ENCODE measurements at places on chromosomes 5 and 9.

DNA sequence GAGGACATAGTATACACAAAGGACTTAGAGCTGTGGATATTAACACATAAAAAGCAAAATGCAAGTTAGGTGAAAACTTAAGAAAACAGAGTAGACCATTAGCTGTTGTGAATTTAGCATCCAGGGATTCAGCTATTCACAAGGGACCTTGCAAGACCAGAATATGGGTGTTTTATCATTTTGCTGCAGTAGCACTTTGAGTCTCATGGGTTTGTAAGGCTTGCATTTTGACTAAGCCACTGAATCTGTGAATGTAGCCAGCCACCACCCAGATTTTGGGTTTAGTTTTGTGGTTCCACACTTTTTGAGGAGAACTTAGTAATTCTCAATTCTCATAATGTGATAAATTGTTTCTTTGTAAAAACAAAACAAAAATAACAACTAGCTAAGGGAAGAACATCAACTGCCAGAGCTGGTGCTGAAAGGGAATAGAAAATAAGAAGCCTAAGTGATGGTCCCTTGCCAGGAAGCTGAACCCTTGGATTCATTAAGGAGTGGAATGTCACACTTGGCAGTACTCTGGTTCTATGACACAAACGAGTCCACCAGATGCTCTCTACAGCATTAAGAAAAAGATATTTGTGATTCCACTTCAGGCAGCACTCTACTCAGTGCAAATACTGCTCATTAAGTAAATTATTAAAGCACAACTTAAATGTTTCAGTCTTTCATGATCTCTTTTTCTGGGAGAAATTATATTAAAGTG is 557.4 kb upstream of the ZNF462 start:
- peak; percentile 44 for DNase-seq

GRCh38 chr5:22615964-22616363 is 237.2 kb downstream of the CDH12 start:
- DNase-seq: no peak

DNA sequence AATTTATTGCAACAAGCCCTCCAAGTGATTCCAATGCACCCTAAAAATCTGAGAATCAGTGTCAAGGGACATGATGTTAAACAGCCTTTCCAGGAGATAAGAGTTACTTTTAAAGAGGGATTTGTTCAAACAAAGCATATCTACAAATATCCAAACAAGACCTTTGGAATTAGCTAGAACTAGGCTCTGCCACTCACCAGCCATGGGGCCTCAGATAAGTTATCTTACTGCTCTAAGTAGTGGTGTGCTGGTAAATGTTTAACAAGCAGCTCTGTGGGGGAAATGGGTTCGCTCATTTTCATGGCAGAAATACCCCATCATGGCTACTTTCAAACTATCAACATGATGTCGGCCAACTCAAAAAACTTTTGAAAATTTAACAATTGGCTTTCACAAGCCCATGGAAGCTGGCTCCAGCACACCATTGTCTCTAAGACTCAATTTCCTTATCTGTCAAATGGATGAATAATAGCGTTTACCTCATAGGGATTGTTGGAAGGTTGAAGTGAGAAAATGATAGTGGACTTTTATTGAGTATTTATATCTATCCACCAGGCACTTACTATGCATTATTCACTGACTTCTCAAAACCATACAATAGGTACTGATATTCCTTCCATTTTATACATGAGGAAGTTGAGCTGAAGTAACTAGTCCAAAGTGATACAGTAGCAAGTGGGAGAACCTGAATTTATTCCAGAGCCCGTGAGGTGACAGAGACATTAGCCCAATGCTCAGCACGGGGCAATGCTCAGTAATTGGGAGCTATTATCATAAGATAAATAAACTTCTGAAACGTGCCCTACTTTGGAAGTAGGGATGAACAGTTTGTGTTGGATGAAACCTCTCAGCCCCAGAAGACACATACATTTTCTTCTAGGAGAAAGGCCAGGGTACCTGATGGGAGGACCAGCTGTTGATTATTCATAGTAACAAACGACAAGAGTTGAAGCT is 43.2 kb downstream of the SH3RF2 start:
- DNase-seq: no peak

- DNase-seq: no peak
Observed at GRCh38 chr5:35229076-35230037, 930 bp downstream of the PRLR start.

DNA sequence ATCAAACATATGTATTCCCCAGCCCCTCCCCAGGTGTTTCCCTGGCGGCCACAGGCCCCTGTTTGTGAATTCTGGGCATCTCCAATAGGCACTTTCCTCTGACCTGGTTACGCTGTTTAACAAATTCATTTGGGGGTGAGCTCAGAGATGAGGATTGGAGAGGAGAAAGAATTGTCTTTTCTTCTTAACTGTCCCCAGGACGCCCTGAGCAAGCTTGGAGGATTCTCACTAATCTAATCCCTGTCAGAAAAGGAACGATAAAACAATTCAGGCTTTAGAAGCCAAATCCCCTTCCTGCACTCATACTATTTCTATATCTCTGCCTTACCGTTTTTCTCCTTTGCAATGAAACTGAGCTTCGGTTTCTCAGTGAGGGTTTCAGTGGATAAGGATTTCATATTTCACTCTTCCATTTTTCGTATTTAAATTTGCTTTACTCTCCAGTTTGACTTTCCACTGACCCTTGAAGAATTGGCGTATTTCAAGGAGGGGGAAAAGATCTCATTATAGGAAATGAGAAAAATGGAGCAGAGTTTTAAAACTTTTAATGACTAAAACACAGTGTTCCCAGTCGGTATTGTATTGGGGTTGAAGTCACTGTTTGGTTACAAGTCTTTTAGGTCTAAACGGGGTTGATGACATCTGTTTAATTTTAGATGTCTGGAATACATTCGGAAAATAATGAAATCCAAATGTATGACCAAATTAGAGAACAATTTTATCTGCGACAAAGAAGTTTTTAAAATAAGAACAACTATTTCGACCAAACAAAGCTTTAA is 180.1 kb downstream of the MACROH2A1 start:
- DNase-seq: peak; percentile 14

DNA sequence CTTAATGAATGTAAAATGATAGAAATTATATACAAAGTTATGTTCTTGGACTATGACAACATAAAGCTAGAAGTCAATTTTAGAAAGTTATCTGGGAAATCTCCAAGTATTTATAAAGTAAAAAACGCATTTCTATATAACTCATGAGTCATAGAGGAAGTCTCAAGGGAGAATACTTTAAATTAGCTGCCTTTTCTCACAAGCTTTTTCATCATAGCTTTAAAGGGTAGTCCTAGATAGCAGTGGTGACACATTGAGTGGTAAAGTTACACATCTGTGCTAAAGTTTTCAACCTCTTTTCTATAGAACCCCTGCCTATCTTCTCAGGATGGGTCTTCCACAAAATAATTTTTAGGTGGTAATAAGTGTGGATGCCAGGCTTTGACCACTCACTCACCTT is 598.3 kb upstream of the FAM174A start:
- no peak for DNase-seq

DNA sequence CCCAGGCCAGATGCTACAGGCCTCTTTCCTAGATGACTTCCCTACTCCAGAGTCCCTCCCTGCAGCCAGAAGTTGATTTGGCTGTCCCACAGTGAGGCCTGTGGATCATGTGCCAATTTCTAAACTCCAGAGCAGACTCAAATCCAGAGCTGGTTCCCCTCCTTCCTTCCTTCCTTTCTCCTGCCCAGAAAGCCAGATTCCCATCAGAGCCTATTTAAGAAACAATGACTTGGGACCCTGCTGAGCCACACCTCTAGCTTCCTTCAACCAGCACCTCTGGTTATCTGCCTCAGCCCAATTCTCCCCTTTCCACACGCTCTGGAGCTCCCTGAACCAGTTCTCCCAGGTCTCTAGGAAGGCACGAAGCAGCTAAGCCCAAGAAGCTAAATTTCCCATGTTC is 7.2 kb downstream of the FAM219A start:
- no peak for DNase-seq

DNA sequence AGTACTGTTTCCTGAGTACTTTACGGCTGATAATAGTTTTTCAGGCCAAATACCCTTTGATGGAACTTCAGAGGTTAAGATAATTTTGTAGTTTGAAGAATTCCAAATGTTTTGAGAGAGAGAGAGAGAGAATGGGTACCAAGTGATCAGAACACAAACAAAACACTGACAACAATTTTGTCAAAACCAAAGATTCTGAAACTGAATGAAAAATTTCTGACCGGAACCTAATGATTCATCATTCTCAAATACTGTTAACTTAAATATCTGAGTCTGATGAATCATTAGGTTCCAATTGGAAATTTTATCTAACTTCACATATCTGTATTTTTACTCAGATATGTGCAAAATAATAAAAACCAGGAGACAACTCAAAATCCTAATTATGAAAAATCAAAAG is 4.0 kb downstream of the LMBRD2 start:
- DNase-seq: no peak

- DNase-seq: no peak
Observed at GRCh38 chr5:43482490-43483297, 971 bp downstream of the TMEM267 start.

GRCh38 chr5:129244478-129244877 is 149.9 kb downstream of the ISOC1 start:
- DNase-seq: no peak

DNA sequence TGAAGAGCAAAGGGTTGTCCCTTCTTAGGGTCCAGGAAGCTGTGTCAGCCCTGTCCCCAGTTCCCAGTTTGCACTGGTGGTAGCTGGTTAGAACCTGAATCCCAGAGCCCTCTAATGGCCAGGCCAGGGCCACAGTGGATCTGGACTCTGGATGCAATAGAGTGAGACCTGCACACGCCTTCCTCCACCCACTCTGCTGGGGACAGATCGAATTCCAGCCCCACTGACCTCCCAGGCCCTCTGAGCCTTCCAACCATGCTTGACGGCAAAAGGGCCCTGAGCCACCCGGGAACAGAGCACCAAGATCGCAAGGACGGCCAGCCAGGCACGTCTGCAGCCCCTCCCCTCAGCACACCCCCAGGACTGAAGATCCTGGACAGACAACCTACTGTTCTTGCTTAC is 23.7 kb downstream of the NAIF1 start:
- no peak for DNase-seq

GRCh38 chr9:37796232-37796631 is 4.4 kb upstream of the DCAF10 start:
- DNase-seq: no peak

DNA sequence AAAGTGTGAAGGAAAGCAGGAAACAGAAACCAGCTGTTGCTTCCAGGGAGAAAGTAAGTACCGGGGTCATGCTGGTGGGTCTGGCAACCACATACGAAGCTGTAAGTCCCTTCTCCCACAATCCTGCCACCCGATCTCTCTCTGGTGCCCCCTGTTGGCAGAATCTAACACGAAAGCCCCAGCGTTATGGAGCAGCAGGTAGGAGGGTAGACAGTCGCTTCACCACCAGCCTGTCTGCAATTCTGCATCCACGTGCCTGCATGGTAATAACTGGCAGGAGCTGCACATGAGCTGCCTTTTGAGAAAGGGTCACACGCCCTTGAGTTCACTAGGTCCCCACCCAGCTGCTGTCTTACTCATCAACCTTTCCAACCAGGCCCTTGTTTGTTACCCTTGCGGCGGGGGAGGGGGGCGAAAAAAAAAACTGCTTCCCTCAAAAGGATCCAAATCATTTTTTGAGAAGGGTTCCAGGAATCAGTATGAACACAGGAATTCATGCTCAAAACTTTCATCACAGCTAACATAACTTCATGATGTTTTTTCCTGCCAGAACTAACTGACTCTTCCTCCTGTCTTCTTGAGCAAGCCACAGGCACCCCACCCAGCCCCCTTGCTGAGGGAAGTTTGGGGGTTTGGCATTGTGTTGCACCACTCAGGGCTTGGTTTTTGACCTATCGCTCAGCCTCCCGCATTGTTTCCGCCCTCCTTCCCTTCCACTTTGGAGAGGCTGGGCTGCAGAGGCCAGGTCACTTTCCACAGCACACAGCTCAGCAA is 19.6 kb upstream of the TMEM252 start:
- peak; percentile 45 for DNase-seq

GRCh38 chr5:79590396-79590999 is 21.7 kb upstream of the TENT2 start:
- no peak for DNase-seq

All from femur (tissue), 1 donor.